ENCODE measurements at places on chromosomes 1 and 21. TPM values are rescaled to one million over a fixed set of nuclear protein-coding genes. Genes with fewer than 3 reads are reported as not detected.

Gene TNFRSF4
- total RNA-seq, result 0.13 TPM

Gene EXTL1
- total RNA-seq, result not detected

Gene OR2T2
- not detected for total RNA-seq

Gene RNF186
- total RNA-seq, result not detected

Gene SLFNL1
- total RNA-seq, result 0.02 TPM

Gene F3
- total RNA-seq, result 9.6 TPM

Gene FAM110D
- total RNA-seq, result 0.03 TPM

Gene TFAP2E
- total RNA-seq, result 0.57 TPM

Gene OLFML2B
- total RNA-seq, result 0.49 TPM

Gene NOS1AP
- 0.53 TPM for total RNA-seq

Gene TCHHL1
- not detected for total RNA-seq

Gene FCRL1
- not detected for total RNA-seq

Gene OLIG2
- 0.07 TPM for total RNA-seq

Gene ESPN
- total RNA-seq, result 0.57 TPM

Gene LCE1C
- total RNA-seq, result not detected

Gene NUDT4B
- 1.2 TPM for total RNA-seq

Gene RABIF
- total RNA-seq, result 15.1 TPM

Gene OR2L8
- total RNA-seq, result not detected

Gene FAM43B
- 2.8 TPM for total RNA-seq

Gene CMPK1
- total RNA-seq, result 64.7 TPM

Gene CATSPERE
- 0.09 TPM for total RNA-seq

Gene SYT14
- 0.05 TPM for total RNA-seq

Gene LIPI
- not detected for total RNA-seq

Gene SEC16B
- total RNA-seq, result 1.3 TPM

Gene A3GALT2
- not detected for total RNA-seq

Gene GPR161
- total RNA-seq, result 18.0 TPM

Gene CYP4Z1
- not detected for total RNA-seq

Gene PDZK1IP1
- 7.2 TPM for total RNA-seq

Gene ETV3L
- total RNA-seq, result not detected

Gene KIF21B
- 1.8 TPM for total RNA-seq

Gene TDRD5
- total RNA-seq, result 0.03 TPM

Gene PDE4B
- total RNA-seq, result 4.5 TPM

Gene NEXN
- total RNA-seq, result 6.7 TPM

Gene FCGR3B
- total RNA-seq, result not detected

Gene ZNF683
- total RNA-seq, result not detected

Gene IGSF9
- 0.15 TPM for total RNA-seq

Gene EVA1B
- 10.7 TPM for total RNA-seq

Gene CCDC27
- not detected for total RNA-seq

Gene ADAMTS4
- 0.01 TPM for total RNA-seq

Gene SLC1A7
- not detected for total RNA-seq

Gene SETDB1
- total RNA-seq, result 21.6 TPM

Gene ZNF644
- 16.4 TPM for total RNA-seq

Gene MCOLN2
- 1.9 TPM for total RNA-seq

Gene MFAP2
- total RNA-seq, result 0.85 TPM

Data from A549 treated with AZD2906 at 1 μM for 4 hours (cell line).